ENCODE measurements at places on chromosomes 6 and 20.

GRCh38 chr20:16719421-16719820 is 10.4 kb upstream of the SNRPB2 start:
- no peak for DNase-seq

- no peak for DNase-seq
Observed at GRCh38 chr20:31484001-31484400, 8.9 kb downstream of the REM1 start.

DNA sequence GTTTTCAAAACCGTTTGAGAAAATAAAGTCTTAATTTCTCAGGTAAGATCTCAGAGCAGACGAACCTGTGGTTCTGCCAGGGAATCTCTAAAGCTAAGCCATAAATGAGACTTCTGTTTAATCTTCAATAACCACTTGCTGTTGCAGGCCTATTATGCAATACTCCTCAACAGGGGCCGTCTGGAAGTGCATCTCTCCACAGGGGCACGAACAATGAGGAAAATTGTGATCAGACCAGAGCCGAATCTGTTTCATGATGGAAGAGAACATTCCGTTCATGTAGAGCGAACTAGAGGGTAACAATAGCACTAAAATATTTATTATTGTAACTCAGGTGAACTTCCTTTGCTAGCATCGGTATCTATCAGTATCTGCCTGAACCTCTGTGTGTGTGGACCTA is 223.7 kb downstream of the ARHGAP18 start:
- DNase-seq: no peak

GRCh38 chr20:9503526-9504245 is 10.7 kb upstream of the LAMP5 start:
- DNase-seq: no peak

- no peak for DNase-seq
Observed at GRCh38 chr6:41538556-41539182, 7.5 kb upstream of the FOXP4 start.

DNA sequence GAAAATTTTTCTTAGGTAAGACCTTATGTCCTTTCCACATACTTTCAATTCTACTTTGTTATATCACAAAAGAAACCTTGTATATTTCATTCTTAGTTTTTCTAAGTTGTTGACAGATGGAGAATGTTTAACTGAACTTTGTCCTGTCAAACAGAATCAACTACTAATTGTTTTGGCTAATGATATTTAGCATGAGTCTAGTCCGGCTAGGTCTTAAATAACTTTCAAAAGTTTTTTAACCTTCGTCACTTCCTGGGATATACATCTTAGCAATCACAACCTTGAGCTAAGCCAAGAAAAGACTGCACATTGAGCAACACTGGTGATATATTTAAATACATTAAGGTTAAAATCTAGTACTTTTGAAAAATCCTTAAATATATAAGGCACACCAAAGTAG is 62.9 kb upstream of the RUNX2 start:
- no peak for DNase-seq

- DNase-seq: no peak
Observed at GRCh38 chr6:156938143-156938542, 161.0 kb downstream of the ARID1B start.

- DNase-seq: peak; percentile 20
Observed at GRCh38 chr6:43628393-43629103, 516 bp downstream of the GTPBP2 start.

DNA sequence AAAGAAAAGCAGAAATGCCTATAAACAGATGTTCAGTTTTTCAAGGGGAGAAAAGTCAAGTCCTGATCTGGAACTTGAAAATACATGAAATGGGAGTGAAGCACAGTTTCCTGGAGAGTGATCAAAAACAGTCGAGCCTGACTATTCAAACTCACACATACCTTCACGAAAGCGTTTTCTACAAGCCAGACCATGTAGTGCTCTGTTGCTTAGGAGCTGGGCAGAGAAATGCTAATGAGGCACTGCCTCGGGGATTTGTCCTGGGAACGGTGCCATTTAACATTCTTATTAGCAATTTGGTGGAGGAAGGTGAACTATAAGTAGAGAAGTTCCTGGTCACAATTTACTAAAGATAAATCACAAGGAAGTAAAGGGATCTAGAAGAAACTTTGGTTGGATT is 5.9 kb downstream of the NHSL1 start:
- DNase-seq: no peak

GRCh38 chr6:41824571-41825569 is 37.4 kb downstream of the TOMM6 start:
- no peak for DNase-seq

GRCh38 chr20:34618676-34619075 is 58.2 kb downstream of the PIGU start:
- no peak for DNase-seq

- DNase-seq: no peak
Observed at GRCh38 chr6:44030812-44031454, 96.3 kb downstream of the MRPL14 start.

GRCh38 chr20:49791165-49791564 is 21.5 kb upstream of the SLC9A8 start:
- DNase-seq: no peak

DNA sequence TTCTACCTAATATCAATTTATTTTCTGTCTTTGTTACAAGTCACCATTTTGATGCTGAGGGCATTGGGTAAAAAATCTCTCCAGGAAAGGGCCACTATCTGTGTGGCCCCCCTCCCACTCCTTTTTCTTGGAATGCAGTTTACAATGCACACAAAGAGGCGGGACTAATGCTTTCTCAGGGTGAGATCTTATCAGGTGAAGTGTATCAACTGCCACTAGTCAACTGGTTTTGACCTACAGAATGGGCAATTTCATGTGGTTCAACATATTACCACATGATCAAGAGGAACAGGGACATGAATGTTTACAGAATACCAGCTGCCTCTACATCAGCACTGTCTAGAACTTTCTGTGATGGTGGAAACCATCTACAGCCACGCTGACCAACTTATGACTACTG is 3.7 kb downstream of the RRBP1 start:
- no peak for DNase-seq

GRCh38 chr6:144909753-144910285 is 624.7 kb downstream of the UTRN start:
- no peak for DNase-seq

DNA sequence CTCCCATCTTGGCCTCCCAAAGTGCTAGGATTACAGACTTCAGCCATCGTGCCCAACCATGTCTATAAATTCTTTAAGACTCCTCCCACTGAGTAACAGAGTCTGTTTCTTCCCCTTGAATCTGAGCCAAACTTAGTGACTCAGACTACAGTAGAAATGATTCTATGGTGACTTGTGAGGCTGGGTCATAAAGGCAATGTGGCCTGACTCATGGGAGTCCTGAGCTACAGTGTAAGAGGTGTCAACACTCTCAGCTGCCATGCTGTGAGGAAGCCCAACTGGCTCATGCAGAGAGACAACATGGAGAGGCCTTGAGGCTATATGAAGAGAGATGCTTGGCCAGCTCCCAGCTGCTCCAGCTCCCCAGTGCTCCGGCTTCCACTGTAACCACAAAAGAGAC is 5.2 kb upstream of the NRSN2 start:
- no peak for DNase-seq

GRCh38 chr6:20302702-20303251 is 90.5 kb upstream of the MBOAT1 start:
- DNase-seq: no peak

- no peak for DNase-seq
Observed at GRCh38 chr20:2713285-2713684, 20.7 kb downstream of the EBF4 start.

DNA sequence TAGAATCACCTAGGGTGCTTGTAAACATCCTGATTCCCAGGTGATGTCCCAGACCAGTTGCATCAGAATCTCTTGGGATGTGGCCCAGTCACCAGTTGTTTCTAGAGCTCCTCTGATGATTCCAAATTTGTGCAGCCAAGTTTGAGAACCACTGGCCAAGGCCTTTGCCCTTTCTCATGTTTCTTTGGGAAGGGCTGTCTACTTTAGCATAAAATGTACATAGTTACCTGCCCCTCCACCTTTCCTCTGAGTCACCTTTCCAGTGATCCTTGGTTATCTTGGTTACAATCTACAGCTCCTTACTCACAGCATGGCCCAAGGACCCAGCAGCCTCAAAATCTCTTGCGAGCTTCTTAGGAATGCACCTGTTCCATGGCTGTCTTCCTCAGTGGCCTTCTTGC is 266.4 kb upstream of the PRND start:
- no peak for DNase-seq

- DNase-seq: no peak
Observed at GRCh38 chr6:137863091-137863797, 3.8 kb upstream of the TNFAIP3 start.

DNA sequence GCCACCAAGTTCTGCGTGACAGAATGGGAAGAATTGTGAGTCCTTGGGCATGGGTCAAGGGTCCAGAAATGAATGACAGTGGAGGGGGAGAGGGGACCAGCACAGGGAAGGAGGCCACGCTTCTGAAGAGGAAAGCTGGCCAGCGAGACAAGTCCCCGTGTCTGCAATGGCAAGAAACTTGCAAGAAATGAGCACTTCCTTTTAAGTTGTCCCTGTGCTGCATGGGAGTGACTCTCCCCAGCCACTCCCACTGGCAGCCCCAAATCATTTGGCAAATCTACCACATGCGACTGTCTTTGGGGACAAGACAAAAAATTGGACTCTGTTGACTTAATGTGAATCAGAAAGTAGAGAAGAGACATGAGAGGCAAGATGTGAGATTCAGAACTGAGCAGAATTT is 242.2 kb upstream of the RREB1 start:
- DNase-seq: no peak

DNA sequence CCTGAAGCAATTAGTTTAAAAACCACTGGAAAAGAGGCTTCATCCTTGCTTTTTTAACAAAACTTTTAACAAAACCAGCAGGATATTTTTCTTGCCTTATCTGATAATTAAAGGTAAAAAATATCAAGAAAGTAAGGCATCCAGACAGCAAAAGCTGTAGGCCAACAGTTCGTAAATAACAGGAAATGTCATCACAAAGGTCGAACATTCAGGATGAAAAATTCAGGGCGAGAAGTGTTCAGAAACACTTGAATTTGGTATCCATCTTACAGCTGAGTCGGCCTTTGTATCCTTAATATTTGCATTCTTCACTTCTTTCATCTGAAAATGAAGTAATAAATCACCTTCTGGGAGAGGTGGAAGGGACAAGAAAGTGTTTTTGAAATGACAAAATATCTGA is 8.2 kb upstream of the FILIP1 start:
- no peak for DNase-seq

- DNase-seq: no peak
Observed at GRCh38 chr20:14959506-14960475, 622.4 kb upstream of the FLRT3 start.

DNA sequence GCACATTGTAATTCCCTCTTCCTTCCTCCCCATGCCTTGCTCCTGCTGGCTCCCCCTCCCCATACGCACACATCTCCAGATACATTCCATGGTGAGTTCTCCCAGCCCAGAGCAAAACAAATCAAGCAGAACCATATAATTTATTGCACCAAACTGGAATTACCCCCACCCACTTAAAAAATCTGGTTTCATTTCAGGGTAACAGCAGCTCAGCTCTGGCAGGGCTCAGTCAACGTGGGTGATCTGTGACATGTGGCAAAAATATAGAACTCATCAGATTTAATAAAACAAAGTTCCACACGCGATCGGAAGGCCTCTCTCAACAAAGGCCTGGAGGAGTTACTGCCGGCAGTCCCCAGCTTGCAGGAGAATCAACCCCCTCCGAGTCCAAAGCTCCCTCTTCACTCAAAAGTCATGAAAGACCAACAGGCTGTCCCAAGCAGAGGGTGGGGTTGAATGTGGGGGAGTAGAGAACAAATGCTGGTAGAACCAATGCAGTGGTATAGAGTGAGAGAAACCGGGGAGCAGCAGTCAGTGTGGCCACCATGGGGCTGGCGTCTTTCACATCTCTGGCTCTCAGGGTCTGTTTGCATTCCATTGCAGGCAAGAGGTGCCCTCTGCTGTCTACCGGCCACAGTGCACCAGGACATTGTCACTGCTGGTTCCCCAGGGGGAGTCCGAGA is 323.3 kb upstream of the NT5E start:
- peak; percentile 27 for DNase-seq

Measured in T1000 (cell line).